ENCODE measurements at places on chromosomes 11 and 22.

- DNase-seq = no peak
Observed at GRCh38 chr11:35609656-35610055, 8.6 kb upstream of the FJX1 start.

DNA sequence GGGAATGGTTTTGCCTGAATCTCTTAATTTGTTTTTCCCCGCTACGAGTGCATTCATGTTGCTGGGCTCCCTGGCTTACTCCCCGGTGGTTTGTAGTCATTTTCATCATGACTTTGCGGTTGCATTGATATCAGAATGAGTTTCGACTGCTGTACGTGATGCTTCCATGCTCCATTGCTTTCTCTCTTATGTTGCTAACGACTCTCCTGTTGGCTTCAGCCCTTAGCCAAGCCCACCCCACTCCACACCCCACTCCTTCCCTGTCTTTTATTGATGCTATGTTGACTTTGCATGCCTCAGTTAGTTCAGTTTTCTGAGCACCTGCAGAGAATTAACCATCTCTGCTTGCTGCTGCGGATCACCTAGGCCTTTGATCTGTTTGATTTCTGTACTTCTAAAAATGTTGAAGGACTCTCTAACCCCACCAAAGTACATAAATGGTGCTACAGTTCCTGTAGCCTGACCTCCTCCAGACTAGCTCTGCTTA lies 65.3 kb downstream of the ARFGAP2 start:
- peak; percentile 94 for DNase-seq

GRCh38 chr11:26070714-26071380 lies 261.1 kb upstream of the ANO3 start:
- DNase-seq = no peak

- DNase-seq = no peak
Observed at GRCh38 chr11:76493040-76493439, 48.2 kb downstream of the EMSY start.

DNA sequence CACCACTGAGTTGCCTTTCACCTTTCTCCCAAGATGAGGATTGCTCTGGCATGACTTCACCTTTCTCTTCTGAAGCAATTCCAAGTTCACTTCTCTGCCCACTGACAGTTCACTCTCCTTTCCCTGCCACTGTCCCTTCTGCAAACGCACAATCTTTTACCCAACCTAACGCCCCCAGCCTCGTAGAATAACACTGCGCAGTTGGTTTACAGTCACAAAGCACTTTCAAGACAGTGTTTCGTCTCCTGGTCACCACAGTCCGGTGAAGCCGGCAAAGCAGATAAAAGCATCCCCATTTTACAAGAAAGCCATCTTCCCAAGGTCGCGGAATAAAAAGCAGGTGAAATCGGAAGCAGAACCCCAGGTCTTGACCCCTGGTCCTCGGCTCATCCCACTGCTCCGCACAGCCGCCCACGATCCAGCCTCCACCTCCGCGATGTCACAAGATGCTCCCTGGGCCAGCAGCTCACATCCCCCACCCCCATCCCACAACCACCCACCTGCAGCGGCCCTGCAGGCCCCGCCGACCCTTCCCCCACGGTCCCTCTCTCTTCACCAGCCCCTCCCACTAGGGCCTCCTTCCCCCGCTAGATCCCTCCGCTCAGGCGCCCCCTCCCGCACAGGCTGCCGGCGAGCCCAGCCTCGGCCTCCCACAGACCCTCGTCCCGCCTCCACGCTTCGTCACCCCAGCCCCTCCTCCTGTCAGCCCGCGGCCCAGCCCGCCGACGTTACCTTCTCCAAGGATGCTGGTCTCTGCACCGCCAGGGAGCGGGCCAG lies 585 bp downstream of the PI4KA start:
- DNase-seq = peak; percentile 38

DNA sequence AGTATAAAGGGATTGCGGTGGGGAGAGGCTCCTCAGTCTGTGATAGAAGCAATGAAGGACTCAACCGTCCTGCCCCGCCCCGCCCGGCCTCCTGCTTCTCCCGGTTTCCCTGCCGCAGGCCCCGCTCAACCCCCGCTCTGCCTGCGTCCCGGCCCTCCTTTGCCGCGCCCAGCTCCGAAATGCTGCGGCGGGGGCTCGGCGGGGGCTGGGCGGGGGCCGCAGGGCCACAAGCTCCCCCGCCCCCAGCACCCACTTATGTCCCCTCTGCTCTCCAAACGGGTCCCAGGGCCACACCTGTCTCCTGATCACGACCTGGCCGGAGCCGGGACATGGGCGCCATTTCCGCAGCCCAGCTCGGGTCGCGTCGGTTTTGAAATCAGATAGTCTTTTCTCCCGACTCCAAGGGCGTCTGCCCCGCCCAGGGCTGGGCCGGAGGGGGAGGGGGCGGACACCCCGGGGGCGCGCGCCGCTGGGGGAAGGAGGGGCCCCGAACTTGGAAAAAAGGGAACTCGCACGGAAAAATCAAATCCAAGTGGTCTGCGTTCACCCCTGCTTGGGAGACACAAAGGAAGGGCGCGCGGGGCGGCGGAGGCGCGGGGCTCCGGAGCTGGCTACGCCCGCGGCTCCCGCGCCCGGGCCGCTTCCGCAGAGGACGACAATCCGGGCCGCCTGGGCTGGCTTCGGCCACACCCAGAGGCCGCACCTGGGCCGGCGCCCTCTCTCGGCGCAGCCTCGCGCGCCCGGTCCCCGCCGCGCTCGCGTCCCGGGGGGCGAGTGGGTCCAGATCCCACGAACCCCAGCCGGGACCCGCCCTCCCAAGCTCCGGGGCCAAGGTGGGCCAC lies 70.6 kb upstream of the EP300 start:
- no peak for DNase-seq

GRCh38 chr11:11476499-11476898 lies 123.4 kb upstream of the CSNK2A3 start:
- DNase-seq = no peak

DNA sequence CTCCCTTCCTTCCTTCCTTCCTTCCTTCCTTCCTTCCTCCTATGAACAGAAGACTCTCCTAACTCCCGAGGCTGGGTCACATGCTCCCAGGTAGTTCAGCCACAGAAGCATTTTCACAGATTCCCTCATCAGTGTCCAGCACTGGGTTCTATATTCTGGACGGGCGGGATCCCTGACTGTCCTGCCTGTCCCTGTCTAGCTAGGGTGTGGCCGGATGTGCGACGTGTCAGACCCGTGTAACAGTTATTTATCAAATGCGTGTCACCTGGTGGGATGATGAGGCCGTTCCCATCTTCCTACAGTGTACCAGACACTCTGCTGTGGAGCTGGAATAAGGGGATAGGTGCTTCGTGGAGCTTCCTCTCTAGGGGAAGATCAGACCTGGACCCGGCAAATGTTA lies 901.0 kb downstream of the BRD1 start:
- DNase-seq = no peak

GRCh38 chr22:26709617-26710390 lies 52.4 kb downstream of the MIAT start:
- DNase-seq = no peak

- DNase-seq = no peak
Observed at GRCh38 chr11:76665172-76665571, 5.4 kb downstream of the LRRC32 start.

GRCh38 chr11:131674051-131674755 lies 303.8 kb downstream of the NTM start:
- peak; percentile 10 for DNase-seq

GRCh38 chr11:121895919-121896318 lies 220.1 kb downstream of the BLID start:
- no peak for DNase-seq

- DNase-seq = no peak
Observed at GRCh38 chr11:57901756-57902155, 121.9 kb upstream of the OR9Q1 start.

GRCh38 chr11:32960553-32961164 lies 55.0 kb upstream of the DEPDC7 start:
- no peak for DNase-seq

- no peak for DNase-seq
Observed at GRCh38 chr11:132062031-132062430, 691.6 kb downstream of the NTM start.

DNA sequence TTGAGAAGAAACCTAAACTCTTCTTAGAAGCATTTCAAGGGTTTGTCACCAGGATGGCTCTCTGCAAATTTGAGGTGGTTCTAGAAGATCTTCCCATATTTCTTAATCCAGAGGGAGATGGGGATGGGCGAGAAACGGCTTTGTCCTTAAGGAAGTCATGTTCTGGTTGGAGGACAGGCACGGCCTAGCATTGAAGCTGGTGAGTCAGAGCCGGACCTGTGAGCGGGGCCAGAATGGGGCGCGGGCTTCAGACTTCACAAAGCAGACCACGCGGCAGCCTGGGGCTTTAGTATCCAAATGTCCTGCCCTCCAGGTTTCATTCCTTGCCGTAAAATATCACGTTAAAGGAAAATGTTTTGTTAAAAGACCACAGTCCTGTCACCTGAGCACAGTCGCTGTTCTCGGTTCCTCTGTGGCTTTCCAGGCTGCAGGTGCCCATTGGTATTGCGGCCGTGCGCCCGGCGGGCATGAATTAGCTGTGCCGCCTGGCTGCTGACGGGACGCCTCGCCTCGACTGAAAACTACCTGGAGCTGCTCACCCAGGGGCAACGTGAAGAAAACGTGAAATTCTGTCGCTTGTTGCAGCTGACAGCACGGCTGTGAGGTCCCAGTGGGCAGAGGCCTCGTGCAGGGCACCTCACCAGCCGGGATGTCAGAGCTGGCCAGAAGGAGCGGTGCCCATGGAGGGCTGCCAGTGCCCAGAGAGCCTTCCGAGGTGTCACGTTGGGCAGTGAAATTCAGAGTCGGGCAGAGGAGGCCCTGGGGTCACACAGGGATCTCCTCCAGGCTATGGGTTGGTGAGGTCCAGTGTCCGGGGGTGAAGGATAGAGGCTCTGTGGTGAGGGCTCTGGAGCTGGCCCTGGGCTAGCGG lies 59.0 kb downstream of the LRP5 start:
- DNase-seq = no peak
